ENCODE measurements at places on chromosomes 7 and 10. TPM values are rescaled to one million over a fixed set of nuclear protein-coding genes. Genes with fewer than 3 reads are reported as not detected.

DNA sequence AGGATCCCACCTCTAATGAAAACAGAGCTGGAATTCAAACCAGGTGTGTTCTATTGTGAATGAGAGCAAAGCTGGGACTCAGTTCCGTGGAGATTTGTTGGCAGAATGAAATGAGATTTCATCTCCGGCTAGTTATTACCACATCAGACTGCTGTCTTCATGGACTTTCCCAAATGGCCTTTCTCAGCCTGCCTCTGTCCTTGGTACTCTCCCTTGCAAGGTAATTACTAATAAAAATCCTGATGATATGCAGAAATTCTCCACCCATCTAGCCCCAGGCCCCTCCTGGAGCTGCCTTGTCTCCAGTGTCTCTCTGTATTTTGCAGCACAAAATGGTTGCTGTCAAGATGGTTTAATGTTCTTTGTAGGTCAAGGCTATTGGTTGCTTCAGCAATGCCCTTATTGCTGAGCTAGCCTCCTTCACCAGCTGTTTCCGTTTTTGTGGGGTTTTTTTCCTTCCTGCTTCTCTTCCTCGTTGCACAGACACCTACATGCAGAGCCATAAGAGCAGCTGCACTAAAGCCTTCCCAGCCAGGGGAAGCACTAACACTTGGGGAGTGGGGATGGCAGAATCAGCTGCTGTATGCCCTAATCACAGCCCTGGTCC lies 185.0 kb upstream of the GHITM start:
- no peaks in the 10 kb centered on the region for H3K36me3 ChIP-seq
- H3K4me1 ChIP-seq: no peaks in the 10 kb centered on the region
- no peak overlapping the region for H3K27ac ChIP-seq
- no peaks in the 10 kb centered on the region for H3K27me3 ChIP-seq
- H3K4me3 ChIP-seq: no peak overlapping the region

DNA sequence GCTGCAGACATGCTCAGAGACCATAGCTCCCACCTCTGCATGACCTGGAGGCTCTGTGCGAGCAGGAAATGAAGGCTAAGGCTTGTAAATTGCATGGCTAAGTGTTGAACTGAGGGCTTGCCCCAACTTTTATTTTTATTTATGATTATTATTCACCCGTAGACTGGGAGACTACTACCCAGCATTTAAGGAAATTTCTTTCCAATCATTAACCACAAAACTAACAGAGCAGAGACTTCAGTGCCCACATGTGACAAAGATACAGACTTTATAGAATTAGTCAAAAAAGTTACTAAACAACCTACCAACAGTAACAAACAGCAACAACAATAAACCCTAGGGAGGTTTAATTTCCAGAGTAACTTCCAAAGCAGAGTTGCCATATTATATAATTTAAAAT lies 39.7 kb downstream of the MCMBP start:
- peaks cover 16% of the 10 kb centered on the region for H3K4me1 ChIP-seq
- H3K27me3 ChIP-seq: no peaks in the 10 kb centered on the region
- H3K4me3 ChIP-seq: no peak overlapping the region
- H3K36me3 ChIP-seq: peaks cover 55% of the 10 kb centered on the region
- no peak overlapping the region for H3K27ac ChIP-seq

DNA sequence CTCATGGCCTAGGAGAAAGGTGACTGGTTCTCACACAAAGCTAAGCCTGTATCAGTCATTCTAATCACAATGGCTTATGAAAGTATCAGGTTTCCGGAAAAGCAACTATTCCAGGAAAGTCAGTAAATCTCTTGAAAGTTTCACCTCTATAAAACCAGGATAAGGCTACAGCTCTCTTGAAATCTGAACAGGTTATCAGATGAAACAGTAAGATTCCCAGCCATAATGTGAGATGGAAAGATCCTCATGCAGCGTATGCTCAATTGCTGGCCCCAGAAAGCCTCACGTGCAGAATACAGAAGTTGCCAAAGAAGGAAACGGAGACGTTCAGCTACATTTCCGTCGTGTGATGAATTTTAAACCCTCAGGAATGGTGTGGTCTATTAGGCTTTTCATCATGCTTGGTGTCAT lies 90.0 kb downstream of the PFKFB3 start:
- no peaks in the 10 kb centered on the region for H3K27me3 ChIP-seq
- peaks cover 5% of the 10 kb centered on the region for H3K36me3 ChIP-seq
- peaks cover 37% of the 10 kb centered on the region for H3K4me1 ChIP-seq
- no peak for DNase-seq
- H3K27ac ChIP-seq: no peak overlapping the region
- no peak overlapping the region for H3K4me3 ChIP-seq

Gene GIMAP4
- not detected for total RNA-seq

DNA sequence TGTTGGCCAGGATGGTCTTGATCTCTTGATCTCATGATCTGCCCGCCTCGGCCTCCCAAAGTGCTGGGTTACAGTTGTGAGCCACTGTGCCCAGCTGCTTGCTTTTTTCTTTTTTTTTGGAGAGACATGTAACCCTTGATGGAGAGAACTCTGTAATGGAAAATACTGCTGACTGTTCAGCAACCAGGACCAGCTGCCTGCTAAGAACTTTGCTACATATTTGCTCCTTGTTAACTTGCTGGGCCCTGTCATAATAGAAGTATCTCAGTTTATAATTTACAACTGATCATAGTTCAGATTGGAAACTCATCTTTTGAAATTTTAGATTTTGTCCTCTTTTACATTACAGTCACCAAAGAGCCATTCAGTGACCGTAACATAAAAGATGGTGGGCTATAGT lies 34.9 kb downstream of the TASOR2 start:
- no peak for DNase-seq
- H3K36me3 ChIP-seq: peaks cover 12% of the 10 kb centered on the region
- H3K27me3 ChIP-seq: no peaks in the 10 kb centered on the region
- no peak overlapping the region for H3K4me3 ChIP-seq
- peaks cover 12% of the 10 kb centered on the region for H3K4me1 ChIP-seq

Gene CTAGE6
- total RNA-seq: 0.13 TPM

Gene OPTN
- total RNA-seq: 74.5 TPM

GRCh38 chr10:44008917-44009709 lies 360.4 kb upstream of the ZNF32 start:
- DNase-seq: no peak
- H3K4me1 ChIP-seq: peaks cover 6% of the 10 kb centered on the region
- no peak overlapping the region for H3K27ac ChIP-seq
- H3K27me3 ChIP-seq: peaks cover 1% of the 10 kb centered on the region
- H3K4me3 ChIP-seq: no peak overlapping the region

- H3K36me3 ChIP-seq: peaks cover 8% of the 10 kb centered on the region
- no peaks in the 10 kb centered on the region for H3K27me3 ChIP-seq
- no peaks in the 10 kb centered on the region for H3K4me1 ChIP-seq
- H3K27ac ChIP-seq: no peak overlapping the region
These were observed 12.8 kb upstream of the KAT6B start for GRCh38 chr10:74813381-74814259.

Gene ACTL6B
- not detected for total RNA-seq

- H3K4me1 ChIP-seq: no peaks in the 10 kb centered on the region
- H3K27me3 ChIP-seq: peaks cover 23% of the 10 kb centered on the region
- no peak for DNase-seq
These were observed 14.9 kb upstream of the DDC start for GRCh38 chr7:50580057-50580456.

GRCh38 chr10:77629775-77630506 lies 7.7 kb downstream of the KCNMA1 start:
- no peak for DNase-seq
- H3K4me3 ChIP-seq: peak overlapping the region; percentile 15
- H3K4me1 ChIP-seq: peaks cover 86% of the 10 kb centered on the region

DNA sequence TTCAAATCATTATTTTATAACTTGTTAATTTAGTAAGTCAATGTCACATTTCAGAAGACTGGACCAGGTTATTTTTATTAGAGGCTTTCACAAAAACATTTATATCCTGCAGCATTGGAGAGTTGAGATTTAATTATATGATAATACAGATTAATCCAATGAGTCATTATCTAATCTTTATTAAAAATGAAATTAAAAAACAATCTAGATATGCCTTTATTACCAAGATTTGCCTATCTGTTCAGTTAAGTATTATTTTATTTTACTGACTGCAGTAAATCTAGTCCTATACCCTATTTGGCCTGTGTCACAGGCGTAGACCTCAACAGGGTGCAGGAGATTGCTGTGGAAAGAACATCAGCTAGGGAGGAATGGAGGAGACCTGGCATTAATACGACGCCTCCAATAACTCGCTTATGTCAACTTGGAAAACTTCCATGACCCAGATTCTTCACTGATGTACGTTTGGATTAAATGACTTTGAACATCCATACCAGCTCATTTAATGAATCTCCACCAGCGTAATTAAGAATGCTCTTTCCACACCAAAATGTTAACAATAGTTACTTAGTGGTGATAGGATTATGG lies 18.2 kb downstream of the PAXIP1 start:
- peaks cover 8% of the 10 kb centered on the region for H3K36me3 ChIP-seq
- H3K27ac ChIP-seq: no peak overlapping the region
- H3K4me3 ChIP-seq: no peak overlapping the region
- H3K27me3 ChIP-seq: no peaks in the 10 kb centered on the region
- H3K4me1 ChIP-seq: no peaks in the 10 kb centered on the region

- peaks cover 20% of the 10 kb centered on the region for H3K27me3 ChIP-seq
- DNase-seq: no peak
- no peak within 1 kb of the TSS for H3K27ac ChIP-seq
- no peaks in the 10 kb centered on the region for H3K36me3 ChIP-seq
- peaks cover 61% of the 10 kb centered on the region for H3K4me1 ChIP-seq
These were observed at the start of gene ELN for GRCh38 chr7:74027683-74028320. ELN (plus strand) TSS chr7:74028173; CDS start chr7:74028188, 15 bp downstream.

GRCh38 chr7:154342971-154343633 lies 290.9 kb downstream of the DPP6 start:
- H3K4me1 ChIP-seq: no peaks in the 10 kb centered on the region
- DNase-seq: no peak
- H3K27ac ChIP-seq: no peak overlapping the region
- no peaks in the 10 kb centered on the region for H3K36me3 ChIP-seq

Gene CHN2
- total RNA-seq: not detected

DNA sequence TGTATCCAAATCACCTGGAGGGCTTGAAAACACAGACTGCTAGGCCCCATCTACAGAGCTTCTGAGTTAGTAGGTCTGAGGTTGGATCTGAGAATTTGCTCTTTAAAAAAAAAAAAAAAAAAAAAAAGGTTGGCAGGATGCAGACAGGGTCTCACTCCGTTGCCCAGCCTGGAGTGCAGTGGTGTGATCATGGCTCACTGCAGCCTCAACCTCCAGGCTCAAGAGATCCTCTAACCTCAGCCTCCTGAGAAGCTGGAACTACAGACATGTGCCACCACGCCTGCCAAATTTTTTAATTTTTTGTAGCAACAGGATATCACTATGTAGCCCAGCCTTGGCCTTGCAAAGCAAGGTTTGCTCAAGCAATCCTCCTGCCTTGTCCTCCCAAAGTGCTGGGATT lies 8.0 kb downstream of the GDI2 start:
- H3K4me1 ChIP-seq: peaks cover 36% of the 10 kb centered on the region
- H3K27me3 ChIP-seq: no peaks in the 10 kb centered on the region
- H3K27ac ChIP-seq: no peak overlapping the region
- no peak overlapping the region for H3K4me3 ChIP-seq

- H3K36me3 ChIP-seq: no peaks in the 10 kb centered on the region
- DNase-seq: no peak
- H3K4me3 ChIP-seq: no peak overlapping the region
- no peaks in the 10 kb centered on the region for H3K4me1 ChIP-seq
- H3K27me3 ChIP-seq: no peaks in the 10 kb centered on the region
These were observed 491.7 kb downstream of the ARL4A start for GRCh38 chr7:13179011-13179582.

Gene NODAL
- not detected for total RNA-seq

GRCh38 chr10:114389426-114389825 lies 14.9 kb downstream of the AFAP1L2 start:
- DNase-seq: peak; percentile 55
- H3K4me1 ChIP-seq: peaks cover 34% of the 10 kb centered on the region
- H3K4me3 ChIP-seq: no peak overlapping the region
- no peaks in the 10 kb centered on the region for H3K36me3 ChIP-seq
- no peak overlapping the region for H3K27ac ChIP-seq

DNA sequence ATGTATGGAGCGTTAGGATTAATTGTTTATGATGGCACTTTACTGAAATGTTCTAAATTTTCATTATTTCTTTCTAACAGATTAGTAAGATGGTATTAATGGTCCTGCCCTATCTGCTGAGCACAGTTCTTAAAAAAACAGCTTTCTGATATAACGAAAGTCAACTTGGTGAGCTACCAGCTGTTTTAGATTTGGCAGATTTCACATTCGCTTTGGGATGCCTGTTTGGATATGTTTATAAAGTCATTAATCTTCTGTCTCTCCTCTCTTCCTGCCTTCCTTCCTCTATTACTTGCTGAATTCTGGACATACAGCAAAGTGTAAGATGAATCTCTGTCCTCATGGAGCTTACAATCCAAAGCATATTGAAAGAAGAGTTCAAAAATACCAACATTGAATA lies 396.8 kb upstream of the LRGUK start:
- H3K4me3 ChIP-seq: no peak overlapping the region
- no peaks in the 10 kb centered on the region for H3K36me3 ChIP-seq
- H3K4me1 ChIP-seq: peaks cover 3% of the 10 kb centered on the region
- no peak for DNase-seq
- H3K27ac ChIP-seq: no peak overlapping the region

Gene RET
- 0.52 TPM for total RNA-seq

- peaks cover 13% of the 10 kb centered on the region for H3K27me3 ChIP-seq
- peak; percentile 42 for DNase-seq
- H3K4me3 ChIP-seq: no peak overlapping the region
- peak overlapping the region; percentile 69 for H3K27ac ChIP-seq
- peaks cover 19% of the 10 kb centered on the region for H3K4me1 ChIP-seq
- peaks cover 15% of the 10 kb centered on the region for H3K36me3 ChIP-seq
These were observed 57.8 kb downstream of the ZRANB1 start for GRCh38 chr10:124999433-125000365.

Gene NEBL
- total RNA-seq: not detected

Gene SSC4D
- 0.89 TPM for total RNA-seq

GRCh38 chr10:30999070-30999712 lies 32.5 kb downstream of the ZNF438 start:
- H3K36me3 ChIP-seq: peaks cover 33% of the 10 kb centered on the region
- peaks cover 72% of the 10 kb centered on the region for H3K4me1 ChIP-seq
- peak overlapping the region; percentile 80 for H3K4me3 ChIP-seq
- H3K27me3 ChIP-seq: peaks cover 3% of the 10 kb centered on the region
- DNase-seq: peak; percentile 66

DNA sequence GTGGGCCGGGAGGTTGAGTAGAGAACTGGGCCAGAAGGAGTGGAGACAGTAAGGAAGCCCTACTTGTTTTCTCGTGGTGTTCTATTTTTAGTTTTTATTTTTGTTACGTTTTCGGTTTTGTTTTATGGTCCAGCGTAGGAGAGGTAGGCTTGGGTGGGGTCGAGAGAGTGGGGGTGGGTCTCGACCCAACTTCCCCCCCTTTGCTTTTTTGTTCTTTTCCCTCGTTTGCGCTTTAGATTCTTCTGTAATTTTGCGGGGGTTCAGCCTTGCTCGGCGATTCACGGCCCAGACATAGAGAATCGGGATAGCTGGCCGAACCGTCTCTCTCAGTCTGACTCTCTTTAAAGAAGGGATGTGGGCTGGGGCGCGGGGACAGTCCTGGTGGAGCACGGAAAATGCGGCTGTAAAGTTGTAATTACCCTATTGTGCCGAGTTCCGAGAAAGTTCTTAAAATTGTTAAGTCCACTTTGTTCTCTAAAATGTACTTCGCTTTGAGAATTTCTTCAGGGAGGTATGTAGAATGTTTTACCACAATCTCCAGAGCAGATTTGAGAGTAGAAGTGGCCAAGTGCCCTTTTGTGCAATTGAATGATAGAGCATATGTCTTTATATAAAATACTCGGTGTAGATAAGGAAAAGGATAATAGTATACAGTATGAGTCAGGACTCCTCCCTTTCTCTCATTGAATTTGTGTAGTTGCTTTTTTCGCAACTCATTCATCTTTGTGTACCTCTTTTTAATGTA lies 816 bp downstream of the DMTF1 start:
- peaks cover 20% of the 10 kb centered on the region for H3K36me3 ChIP-seq
- H3K4me3 ChIP-seq: peak overlapping the region; percentile 97
- peak overlapping the region; percentile 98 for H3K27ac ChIP-seq

Data from HFFc6 (cell line).